ENCODE measurements at places on chromosomes 2 and 18. TPM values are rescaled to one million over a fixed set of nuclear protein-coding genes. Genes with fewer than 3 reads are reported as not detected.

DNA sequence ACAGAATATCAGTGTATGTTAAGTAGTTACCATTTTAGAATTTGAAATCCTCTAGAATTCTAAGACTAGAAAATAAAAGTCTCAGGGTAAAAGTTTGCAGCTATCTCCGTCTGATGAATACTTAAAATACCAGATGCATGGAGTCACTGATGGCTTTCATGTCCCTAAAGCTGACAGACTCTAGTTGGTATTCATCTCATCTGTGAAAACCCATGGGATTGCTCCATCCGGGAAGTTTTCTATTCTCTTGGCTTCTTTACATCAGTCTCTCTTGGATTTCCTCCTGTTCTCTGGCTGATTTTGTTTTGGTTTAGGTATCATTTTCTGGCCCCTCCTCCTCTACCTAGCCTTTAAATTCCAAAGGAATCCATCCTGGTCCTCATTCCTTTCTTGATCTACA, 465.6 kb upstream of the POU3F3 start:
- H3K36me3 ChIP-seq: no peaks in the 10 kb centered on the region
- H3K4me3 ChIP-seq: no peak overlapping the region
- H3K27me3 ChIP-seq: no peaks in the 10 kb centered on the region
- H3K27ac ChIP-seq: no peak overlapping the region

DNA sequence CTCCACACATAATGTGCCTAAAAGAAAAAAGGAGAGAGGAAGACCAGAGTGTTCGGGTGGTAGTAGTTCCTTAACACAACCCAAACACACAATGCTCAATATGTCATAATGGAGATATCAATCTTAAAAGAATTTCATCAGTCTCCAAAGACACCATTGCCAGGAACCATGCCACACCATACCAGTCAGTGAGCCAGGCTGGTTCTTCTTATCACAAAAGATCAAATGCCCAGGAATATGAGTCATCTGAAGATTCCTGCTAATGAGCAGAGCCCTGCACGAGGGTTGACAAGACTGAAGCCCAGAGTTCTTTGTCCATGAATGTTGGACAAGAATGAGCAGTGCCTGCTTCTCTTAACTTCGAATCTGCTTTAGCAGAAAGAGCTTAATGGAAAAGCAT, 262.3 kb downstream of the ZNF516 start:
- no peak overlapping the region for H3K4me3 ChIP-seq
- H3K27me3 ChIP-seq: no peaks in the 10 kb centered on the region
- no peaks in the 10 kb centered on the region for H3K4me1 ChIP-seq
- no peak for DNase-seq

DNA sequence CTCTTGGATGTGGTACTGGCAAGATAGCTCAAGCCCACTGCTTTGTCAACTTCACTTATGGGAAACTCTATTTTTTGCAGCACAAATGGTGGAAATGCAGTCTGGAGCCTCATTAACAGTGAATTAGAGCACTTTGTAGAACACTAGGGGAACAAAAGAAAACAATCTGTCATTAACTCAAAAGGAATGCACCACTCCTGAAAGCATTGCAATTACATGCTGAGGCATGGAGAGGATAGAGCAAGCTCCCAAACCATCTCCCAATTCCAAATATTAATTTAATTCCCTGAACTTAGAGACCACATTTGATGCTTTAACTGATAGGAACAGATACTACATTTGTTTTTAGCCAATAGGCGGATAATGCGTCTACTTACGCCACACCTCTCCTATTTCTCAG, 32.8 kb upstream of the TANC1 start:
- no peak overlapping the region for H3K27ac ChIP-seq
- no peaks in the 10 kb centered on the region for H3K36me3 ChIP-seq
- no peaks in the 10 kb centered on the region for H3K27me3 ChIP-seq
- DNase-seq: no peak

DNA sequence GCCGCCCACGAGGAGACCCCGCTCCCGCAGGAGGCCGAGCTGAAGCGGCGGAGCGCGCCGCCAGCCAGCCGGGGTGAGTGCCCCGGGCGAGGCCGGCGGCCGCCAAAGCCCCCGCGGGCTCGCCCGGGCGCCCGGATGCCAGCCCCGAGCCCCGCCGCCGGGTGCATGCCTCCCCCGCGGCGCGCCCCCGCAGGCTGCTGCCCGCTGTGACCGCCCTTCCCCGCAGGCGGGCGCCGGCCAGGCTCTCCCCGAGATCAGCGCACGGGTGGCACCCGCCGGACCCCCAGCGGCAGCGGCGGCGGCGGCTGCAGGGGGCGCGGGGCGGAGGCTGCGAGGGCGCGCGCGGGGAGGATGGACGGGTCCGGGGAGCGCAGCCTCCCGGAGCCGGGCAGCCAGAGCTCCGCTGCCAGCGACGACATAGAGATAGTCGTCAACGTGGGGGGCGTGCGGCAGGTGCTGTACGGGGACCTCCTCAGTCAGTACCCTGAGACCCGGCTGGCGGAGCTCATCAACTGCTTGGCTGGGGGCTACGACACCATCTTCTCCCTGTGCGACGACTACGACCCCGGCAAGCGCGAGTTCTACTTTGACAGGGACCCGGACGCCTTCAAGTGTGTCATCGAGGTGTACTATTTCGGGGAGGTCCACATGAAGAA, 470 bp downstream of the KCNF1 start:
- no peaks in the 10 kb centered on the region for H3K27me3 ChIP-seq
- H3K27ac ChIP-seq: no peak overlapping the region
- peak overlapping the region; percentile 46 for H3K4me3 ChIP-seq
- no peak for DNase-seq
- no peaks in the 10 kb centered on the region for H3K36me3 ChIP-seq
- H3K4me1 ChIP-seq: no peaks in the 10 kb centered on the region

The TUBA4B gene
- total RNA-seq: not detected

DNA sequence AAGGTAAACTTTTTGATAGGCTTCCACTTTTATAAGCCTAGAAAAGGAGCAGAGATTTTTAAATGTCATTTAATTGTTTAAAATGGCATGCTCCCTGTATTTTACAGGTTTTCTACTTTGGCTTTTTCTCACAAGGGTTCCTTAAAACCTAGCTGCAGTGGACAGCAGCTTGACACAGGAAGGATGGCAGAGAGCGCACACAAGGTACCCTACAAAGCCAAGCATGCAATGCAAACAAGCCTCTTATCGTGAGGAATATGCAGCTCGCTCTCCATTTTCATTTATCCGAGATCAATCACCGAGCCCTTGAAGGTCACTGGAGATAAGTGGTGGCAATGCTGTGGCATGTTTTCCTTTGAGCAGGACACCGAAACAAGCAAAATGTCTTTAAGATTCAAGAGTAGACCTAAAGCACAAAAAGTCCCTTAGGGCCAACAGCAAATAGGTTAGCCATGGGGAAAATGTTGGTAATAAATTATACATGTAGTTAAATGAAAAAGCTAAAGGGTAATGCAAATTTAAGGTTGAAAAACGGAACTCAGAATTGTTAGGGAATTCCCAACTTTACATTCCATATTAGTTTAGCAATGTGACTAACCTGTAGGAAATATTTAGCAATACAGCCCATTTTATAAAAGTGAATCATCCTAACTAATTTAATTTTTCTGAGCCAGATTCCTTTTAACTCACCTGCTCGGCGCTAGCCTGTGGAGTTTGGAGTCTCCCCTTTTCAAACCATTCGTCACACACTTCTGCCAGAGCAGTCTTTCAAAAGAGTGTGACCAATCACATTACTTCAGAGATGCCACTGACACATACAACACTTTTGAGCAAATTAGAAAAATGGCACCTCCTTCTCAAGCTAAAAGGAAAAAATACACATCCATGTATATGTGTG, 337.9 kb upstream of the PKDCC start:
- H3K4me1 ChIP-seq: peaks cover 4% of the 10 kb centered on the region
- H3K27ac ChIP-seq: no peak overlapping the region
- DNase-seq: no peak
- no peaks in the 10 kb centered on the region for H3K27me3 ChIP-seq

DNA sequence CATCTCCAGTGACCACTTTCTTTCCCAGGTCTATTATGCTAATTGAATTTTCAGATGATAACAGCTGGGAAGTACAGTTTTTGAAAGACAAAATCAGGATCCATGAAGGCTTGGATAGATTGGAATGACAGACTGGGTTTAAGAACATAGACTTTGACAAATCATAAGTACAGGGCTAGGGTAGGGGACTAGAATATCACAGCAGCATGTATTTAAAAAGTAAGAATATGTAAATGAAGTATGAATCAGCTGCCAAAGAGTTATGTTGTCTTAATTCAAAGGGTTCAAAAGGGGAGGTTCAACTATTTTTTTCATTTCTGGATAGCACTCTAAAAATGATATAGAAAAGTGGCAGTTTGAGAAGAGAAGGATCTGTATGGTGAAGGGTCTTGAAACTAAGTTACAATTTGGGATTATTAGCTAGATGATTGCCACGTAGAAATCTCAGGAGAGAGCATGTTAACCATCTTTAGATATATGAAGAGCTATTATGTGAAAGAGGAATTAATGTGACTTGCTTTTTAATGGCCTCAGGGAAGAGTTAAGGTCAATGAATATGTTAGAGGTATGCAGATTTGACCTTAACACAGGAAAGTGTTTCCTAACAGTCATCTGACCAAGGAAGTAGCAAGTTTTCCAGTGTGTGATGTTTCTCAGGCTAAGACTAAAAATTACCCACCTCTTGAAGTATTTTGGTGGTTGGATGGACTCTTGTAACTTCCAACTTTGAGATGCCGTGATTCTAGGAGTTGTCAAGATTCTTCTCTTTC, 81.7 kb downstream of the TMEM185B start:
- no peak overlapping the region for H3K27ac ChIP-seq
- H3K36me3 ChIP-seq: no peaks in the 10 kb centered on the region
- no peak overlapping the region for H3K4me3 ChIP-seq
- H3K4me1 ChIP-seq: no peaks in the 10 kb centered on the region
- DNase-seq: no peak
- H3K27me3 ChIP-seq: no peaks in the 10 kb centered on the region

DNA sequence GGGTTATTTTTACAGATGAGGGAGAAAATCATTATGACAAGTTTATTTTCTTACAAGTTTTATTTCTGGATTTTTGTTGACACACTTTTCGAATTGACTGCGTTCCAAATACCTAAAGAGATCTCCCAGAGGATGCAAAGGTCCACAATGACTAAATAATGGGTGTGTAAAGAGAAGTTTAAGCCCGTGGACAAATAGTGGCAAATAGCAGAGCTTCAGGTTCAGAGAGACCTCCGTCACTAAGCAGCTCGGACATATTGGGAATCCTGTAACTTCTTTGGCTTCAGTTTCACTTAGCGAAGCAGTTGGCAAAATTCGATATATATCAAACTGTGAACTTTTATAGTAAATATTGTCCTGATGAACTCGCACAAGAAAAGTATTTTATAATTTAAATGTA, 270.5 kb upstream of the KCNJ3 start:
- H3K27ac ChIP-seq: no peak overlapping the region
- no peaks in the 10 kb centered on the region for H3K4me1 ChIP-seq
- H3K4me3 ChIP-seq: no peak overlapping the region
- H3K27me3 ChIP-seq: no peaks in the 10 kb centered on the region
- H3K36me3 ChIP-seq: no peaks in the 10 kb centered on the region

The TTLL4 gene
- total RNA-seq: 8.3 TPM

DNA sequence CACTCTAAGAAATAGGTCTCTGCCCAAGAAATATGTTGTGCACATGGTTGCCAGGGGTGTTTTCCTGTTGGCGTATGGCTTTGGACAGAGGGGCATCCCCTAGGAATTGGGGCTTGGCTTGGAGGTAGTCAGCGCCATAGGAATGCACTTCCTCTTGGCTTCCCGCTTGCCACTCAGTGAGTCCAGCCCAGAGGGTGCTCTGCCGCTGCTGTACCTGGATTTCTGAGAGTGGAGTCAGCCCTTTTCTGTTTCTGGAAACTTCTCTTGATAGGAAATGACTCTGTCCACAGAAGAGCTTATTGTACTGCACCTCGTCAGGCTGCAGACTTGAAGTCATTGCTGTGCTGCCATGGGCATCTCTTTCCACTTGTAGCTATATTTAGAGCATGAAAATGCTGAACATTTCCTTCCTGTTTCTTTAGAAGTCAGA, 116.7 kb upstream of the MGAT5 start:
- H3K36me3 ChIP-seq: peaks cover 7% of the 10 kb centered on the region
- peak; percentile 55 for DNase-seq
- H3K27me3 ChIP-seq: no peaks in the 10 kb centered on the region
- H3K4me1 ChIP-seq: peaks cover 14% of the 10 kb centered on the region
- H3K4me3 ChIP-seq: no peak overlapping the region

GRCh38 chr18:49560624-49561288, 1.1 kb upstream of the LIPG start:
- H3K36me3 ChIP-seq: no peaks in the 10 kb centered on the region
- peaks cover 7% of the 10 kb centered on the region for H3K4me1 ChIP-seq
- no peak for DNase-seq
- peak overlapping the region; percentile 28 for H3K4me3 ChIP-seq
- H3K27me3 ChIP-seq: peaks cover 66% of the 10 kb centered on the region

The FOSL2 gene
- 31.4 TPM for total RNA-seq

The NOSTRIN gene
- 0.18 TPM for total RNA-seq

DNA sequence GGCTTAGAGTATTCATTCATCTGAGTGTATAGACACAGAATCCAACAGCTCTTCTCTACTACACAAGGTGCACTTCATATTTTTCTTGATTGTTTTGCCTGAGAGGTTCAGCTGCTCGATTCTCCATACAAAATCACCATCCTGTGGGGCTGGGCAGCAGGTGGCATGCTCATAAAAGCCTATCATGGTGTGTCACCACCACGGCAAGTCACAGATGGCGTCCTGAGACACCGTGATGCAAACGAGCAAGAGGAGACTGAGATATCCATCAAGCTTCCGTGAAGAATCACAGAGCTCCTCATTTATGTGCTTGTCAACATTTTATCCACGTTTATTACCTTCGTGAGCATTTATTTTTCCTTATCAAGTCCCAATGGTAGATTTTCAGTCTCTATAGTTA, 22.4 kb upstream of the NRP2 start:
- peak overlapping the region; percentile 50 for H3K27ac ChIP-seq
- no peak for DNase-seq
- no peaks in the 10 kb centered on the region for H3K36me3 ChIP-seq
- no peak overlapping the region for H3K4me3 ChIP-seq
- H3K27me3 ChIP-seq: no peaks in the 10 kb centered on the region
- peaks cover 27% of the 10 kb centered on the region for H3K4me1 ChIP-seq

The POTEI gene
- total RNA-seq: not detected

The EEF1B2 gene
- total RNA-seq: 672 TPM

DNA sequence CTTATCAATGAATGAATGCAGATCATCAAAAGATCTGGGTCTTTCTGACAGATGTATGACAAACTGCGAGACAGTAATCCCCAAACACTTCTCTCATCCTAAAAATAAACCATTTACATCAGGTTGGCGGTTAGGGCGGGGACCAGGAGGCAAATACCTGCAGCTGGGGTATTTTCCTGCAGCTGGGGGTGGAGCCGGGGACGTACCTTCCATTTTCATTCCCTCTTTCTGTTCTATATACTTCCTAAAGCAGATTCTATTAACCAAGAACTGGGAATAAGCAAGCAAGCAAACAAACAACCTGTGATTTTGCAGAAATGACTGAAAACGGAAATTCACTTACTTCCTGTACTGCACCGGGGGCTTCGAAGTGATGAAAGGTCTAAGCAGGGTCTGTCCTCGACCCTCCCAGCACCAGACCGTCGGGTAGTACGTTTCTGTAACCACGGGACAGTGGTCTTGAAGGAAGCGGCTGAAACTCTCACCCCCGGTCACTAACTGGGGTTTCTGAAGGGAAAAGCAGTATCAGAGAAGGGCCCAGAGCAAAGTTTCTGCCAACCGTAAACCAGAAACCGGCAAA, 1.2 kb downstream of the ABHD3 start:
- H3K36me3 ChIP-seq: no peaks in the 10 kb centered on the region
- H3K27me3 ChIP-seq: no peaks in the 10 kb centered on the region
- peak overlapping the region; percentile 59 for H3K27ac ChIP-seq
- peak; percentile 51 for DNase-seq
- H3K4me3 ChIP-seq: peak overlapping the region; percentile 99

The UNC80 gene
- not detected for total RNA-seq

Data from IMR-90 (cell line).